ENCODE measurements at places on chromosomes 4 and X.
A peak's percentile ranks its signal among the peaks of the same experiment; 100 is the strongest.

GRCh38 chrX:120269373-120270035 is 18.9 kb downstream of the ZBTB33 start:
- DNase-seq, result no peak

GRCh38 chr4:150782311-150782710 is 200.4 kb downstream of the MAB21L2 start:
- DNase-seq, result peak; percentile 9

- DNase-seq, result no peak
Observed at GRCh38 chrX:15939737-15940136, 85.1 kb upstream of the AP1S2 start.

DNA sequence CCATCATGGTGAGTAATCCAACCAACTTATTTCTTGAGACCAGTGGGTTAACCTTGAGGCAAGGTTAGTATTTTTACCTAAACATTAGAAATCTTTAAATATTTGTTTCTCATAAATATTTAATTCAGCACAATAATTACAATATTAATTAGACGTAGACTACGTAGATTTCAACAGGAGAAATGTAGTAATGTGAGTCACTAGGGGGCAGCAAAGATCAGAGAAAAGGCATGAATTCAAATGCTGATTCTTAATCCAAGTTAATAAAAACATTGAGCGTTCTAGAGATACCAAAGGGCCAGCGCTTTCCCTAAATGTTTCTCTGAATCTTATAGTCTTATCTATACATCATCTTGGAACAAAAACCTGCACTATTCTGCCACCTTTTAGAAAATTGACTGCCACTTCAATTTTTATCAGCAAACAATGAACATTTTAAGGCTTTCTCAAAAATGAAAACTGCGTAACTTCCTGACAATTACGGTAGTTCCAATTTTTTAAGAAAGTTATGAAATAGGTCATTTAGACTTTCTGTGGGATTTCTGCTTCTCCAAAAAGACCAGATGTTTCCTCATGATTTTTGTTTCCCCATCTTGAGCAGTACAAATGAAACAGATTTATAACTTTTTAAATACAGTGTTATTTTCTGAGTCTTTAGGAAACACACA is 180.7 kb downstream of the GASK1B start:
- DNase-seq, result peak; percentile 63

- DNase-seq, result no peak
Observed at GRCh38 chrX:15751155-15751819, 13.2 kb downstream of the CA5B start.

GRCh38 chr4:182385897-182386296 is 142.7 kb downstream of the TENM3 start:
- no peak for DNase-seq

All from fibroblast of skin of abdomen (primary cell).